Spleen (tissue), 13 donors: ENCODE measurements at places on chromosomes 11 and 22. TPM values are rescaled to one million over a fixed set of nuclear protein-coding genes. Genes with fewer than 3 reads are reported as not detected.
A peak's percentile ranks its signal among the peaks of the same experiment; 100 is the strongest.

Gene UBQLN3
- total RNA-seq: 0.29 TPM

Gene CASP1
- total RNA-seq: 135 TPM

Gene JAML
- total RNA-seq: 116 TPM

DNA sequence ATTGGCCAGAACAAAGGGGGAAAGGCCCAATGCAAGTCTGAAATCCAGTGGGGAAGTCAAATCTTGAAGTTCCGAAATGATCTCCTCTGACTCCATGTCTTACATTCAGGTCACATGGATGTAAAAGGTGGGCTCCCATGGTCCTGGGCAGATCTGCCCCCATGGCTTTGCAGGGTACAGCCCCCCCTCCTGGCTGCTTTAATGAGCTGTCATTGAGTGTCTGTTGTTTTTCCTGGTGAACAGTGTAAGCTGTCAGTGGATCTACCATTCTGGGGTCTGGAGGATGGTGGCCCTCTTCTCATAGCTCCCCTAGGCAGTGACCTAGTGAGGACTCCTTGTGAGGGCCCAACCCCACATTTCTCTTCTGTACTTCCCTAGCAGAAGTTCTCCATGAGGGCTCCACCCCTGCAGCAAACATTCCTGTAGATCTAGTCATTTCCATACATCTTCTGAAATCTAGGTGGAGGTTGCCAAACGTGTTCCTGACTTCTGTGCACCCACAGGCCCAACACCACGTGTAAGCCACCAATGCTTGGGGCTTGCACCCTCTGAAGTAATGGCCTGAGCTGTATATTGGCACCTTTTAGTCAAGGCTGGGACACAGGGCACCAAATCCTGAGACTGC, 9.3 kb downstream of the CARD18 start:
- no peak overlapping the region for H3K27ac ChIP-seq
- DNase-seq: peak; percentile 44
- H3K27me3 ChIP-seq: no peaks in the 10 kb centered on the region
- no peak overlapping the region for H3K4me3 ChIP-seq

- no peaks in the 10 kb centered on the region for H3K4me1 ChIP-seq
- H3K27ac ChIP-seq: no peak overlapping the region
- no peaks in the 10 kb centered on the region for H3K27me3 ChIP-seq
Measured at GRCh38 chr11:32487270-32487669, 51.9 kb upstream of the WT1 start.

- no peaks in the 10 kb centered on the region for H3K4me1 ChIP-seq
- H3K27ac ChIP-seq: no peak overlapping the region
- DNase-seq: no peak
- H3K4me3 ChIP-seq: no peak overlapping the region
- no peaks in the 10 kb centered on the region for H3K27me3 ChIP-seq
Measured at GRCh38 chr11:120064341-120064740, 73.6 kb downstream of the TRIM29 start.

- no peak for DNase-seq
- no peaks in the 10 kb centered on the region for H3K27me3 ChIP-seq
- no peaks in the 10 kb centered on the region for H3K36me3 ChIP-seq
Measured at GRCh38 chr11:106218106-106218505, 140.6 kb downstream of the AASDHPPT start.
